NCI-H1105 (cell line): ENCODE measurements at places on chromosomes 13 and 19.

GRCh38 chr19:11833541-11833940 lies 15.0 kb upstream of the ZNF439 start:
- DNase-seq: no peak

- DNase-seq: no peak
These were observed 120.5 kb downstream of the STK24 start for GRCh38 chr13:98456413-98456845.

- DNase-seq: no peak
These were observed 6.5 kb upstream of the OPA3 start for GRCh38 chr19:45591004-45591637.

GRCh38 chr13:28349907-28350654 lies 144.8 kb downstream of the FLT1 start:
- no peak for DNase-seq

GRCh38 chr19:48596679-48597465 lies 9.7 kb upstream of the SPACA4 start:
- DNase-seq: no peak

DNA sequence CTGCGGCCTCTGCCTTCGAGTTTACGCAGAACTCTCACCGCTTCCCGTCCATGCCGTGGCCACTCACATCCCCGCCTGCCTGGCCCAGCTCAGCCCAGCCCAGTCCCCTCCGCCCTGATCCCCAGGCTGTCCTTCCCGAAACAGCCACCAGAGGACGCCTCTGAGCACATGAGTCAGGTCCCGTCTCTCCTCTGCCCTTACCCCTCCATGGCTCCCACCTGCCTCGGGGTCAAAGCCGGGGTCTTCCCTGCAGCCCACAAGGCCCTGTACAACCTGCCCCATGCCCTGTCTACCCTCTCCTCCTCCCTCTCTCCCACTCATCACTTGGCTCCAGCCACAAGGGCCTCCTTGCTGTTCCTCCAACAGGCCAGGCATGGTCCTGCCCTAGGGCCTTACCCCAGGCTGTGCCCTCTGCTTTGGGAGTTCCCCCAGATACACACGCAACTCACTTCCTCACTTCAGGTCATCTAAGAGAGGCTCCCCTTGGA lies 8.1 kb upstream of the SEMA6B start:
- no peak for DNase-seq

- no peak for DNase-seq
These were observed 357.7 kb downstream of the LMO7 start for GRCh38 chr13:75993823-75994222.

GRCh38 chr13:67303661-67304333 lies 73.7 kb upstream of the PCDH9 start:
- DNase-seq: no peak

GRCh38 chr19:42113641-42114348 lies 18.5 kb downstream of the POU2F2 start:
- DNase-seq: peak; percentile 68

DNA sequence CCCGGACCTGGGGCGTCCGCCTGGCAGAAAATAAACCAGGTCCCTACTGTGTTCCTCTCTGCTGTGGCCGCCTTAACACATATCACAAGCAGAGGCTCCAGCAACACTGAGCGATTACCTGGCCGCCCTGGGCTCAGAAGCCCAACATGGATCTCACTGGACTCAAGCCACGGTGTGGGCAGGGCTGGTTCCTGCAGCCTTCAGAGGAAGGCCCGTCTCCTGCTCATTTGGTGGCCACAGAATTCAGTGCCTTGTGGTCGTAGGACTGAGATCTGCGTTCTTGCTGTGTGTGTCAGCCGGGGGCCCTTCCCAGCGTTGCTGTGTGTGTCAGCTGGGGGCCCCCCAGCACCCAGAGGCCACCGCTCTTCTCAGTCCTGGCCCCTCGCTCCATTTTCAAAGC lies 30.2 kb downstream of the C2CD4C start:
- no peak for DNase-seq

DNA sequence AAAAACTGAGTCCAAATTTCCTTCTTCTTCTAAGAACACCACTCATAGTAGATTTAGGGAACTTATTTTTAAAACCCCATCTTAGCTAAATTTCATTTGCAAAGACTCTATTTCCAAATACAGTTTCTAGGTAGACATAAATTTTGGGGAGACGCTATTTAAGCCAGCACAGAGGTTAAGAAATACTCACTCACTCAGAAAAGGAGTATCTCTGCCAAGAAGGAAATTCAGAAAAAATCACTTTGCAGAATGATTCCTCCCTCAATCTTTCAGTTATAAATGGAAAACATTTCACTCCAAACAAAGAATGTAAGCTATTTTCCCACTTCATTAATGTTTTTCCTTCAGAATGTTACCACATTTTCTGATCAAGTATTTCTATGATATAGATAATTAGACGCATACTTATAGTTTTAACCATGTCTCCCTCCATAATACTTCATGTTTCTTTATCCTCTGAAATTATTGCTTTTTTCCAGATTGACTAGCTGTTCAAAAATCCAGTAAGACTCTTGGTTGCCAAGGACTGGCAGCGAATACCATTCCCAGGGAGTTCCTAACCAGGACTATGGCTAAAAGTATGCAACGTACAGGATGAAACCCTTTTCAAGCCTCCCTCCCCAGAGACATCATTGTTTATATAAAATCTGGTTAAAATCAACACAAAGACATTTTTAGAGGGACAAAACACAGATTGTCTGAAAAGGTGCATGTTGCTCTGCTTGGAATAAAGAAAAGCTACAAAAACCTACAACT lies 52.5 kb upstream of the RXFP2 start:
- no peak for DNase-seq

- DNase-seq: no peak
These were observed 1294.1 kb downstream of the UQCRFS1 start for GRCh38 chr19:27918818-27919217.

GRCh38 chr19:13043285-13043684 lies 48.0 kb downstream of the NFIX start:
- peak; percentile 27 for DNase-seq

DNA sequence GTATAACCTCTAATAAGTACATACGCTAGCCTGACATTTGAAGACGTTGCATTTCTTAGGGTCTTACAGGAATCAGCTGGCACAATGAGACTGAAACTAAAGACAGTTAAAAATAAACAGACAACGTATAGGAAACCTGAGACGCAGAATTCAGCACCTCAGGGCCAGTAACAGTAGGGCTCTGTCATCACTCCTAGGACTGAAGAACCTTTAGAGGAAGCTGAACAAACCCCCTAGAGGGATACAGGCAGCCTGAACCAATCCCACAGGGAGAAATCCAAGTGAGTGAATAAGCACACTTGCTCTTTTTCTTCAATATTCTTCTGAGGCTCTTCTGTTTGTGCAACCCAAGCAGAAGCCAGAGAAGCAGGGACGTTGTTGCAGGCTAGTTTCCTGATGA lies 53.9 kb upstream of the KLHL1 start:
- no peak for DNase-seq

DNA sequence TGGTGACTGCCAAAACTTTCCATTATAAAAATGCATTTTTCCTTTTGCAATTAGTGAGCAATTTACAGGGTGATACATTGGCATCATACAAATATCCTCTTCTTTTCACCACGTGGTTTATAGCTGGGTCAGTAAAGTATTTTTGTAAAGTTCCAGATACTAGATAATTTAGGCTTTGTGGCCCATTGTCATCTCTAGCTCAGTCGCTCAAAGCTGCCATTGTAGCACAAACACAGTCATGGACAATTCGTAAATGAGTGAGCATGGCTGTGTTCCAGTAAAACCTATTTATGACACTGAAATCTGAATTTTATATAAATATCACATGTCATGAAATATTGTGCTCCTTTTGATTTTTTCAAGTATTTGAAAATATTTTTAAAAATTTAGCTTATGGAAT lies 162.9 kb downstream of the USP12 start:
- DNase-seq: no peak

DNA sequence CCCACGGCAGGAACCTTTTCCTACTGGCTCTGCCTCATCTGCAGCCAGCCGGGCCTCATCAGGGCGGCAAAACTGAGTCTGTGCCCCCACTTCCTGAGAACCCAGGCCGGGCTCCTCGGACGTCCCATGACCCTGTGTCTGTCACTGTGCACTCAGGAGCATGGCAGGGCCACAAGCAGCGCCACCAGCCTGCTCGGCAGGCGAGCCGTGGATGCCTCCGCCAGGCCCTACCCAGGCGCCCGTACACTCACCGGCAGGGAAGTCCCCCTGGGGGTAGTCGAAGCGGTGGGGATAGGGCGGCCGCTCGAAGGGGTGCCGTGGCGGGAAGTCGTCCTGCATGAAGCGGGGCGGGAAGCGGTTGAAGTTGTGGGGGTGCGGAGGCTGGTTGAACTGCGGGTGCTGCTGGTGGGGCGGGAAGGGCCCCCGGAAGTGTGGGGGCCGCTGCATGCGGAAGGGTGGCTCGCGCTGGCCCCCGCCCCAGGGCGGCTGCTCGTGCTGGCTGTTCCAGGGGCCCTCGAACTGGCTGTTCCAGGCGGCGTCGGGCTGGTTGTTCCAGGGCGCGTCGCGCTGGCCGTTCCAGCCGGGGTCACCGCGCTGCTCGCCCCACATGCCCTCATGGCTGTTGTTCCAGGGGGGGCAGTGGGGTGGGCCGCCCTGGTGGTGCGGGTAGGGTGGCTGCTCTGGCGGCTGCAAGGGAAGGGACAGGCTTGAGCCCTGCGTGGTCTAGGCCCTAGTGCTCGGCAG lies 17.1 kb downstream of the CHERP start:
- no peak for DNase-seq

GRCh38 chr13:112893570-112894422 lies 75.2 kb upstream of the MCF2L start:
- DNase-seq: peak; percentile 83

DNA sequence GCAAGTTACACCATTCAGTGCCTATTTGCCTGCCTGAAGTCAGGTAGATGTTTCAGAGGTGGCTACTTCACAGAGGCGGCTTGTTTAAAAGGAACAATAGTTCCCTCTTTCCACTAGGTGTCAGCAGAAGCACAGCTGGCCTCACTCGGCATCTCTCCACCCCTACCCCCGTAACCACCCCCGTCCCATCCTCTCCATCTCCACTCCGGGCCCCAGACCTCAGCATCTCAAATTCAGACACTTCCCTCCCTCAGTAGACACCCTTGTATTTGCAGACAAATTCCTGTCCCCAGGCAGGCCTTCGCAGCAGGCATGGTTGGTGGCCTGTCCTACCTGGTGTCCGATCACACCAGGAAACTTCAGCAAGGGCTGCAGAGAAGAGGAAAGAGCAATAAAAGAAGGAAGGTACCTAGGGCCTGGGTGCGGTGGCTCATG lies 9.1 kb upstream of the DPP9 start:
- peak; percentile 54 for DNase-seq

DNA sequence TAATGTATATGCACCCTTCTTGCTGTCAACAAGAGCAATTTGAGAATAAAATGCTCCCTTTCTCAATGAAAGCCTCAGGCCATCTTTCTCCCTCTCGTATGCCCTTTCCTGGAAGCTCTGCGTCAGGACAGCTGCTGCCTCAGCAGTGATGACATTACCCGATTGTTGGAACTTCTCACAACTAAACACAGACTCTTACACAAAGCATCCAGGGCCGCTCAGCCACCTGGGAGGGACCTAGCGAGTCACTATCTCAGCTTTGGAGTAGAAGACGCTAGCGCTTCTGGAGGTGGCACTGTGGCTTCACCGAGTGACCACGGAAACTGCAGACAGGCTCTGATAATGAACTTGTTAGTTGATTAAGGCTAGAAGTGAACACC lies 153.2 kb upstream of the SOX1 start:
- DNase-seq: no peak

DNA sequence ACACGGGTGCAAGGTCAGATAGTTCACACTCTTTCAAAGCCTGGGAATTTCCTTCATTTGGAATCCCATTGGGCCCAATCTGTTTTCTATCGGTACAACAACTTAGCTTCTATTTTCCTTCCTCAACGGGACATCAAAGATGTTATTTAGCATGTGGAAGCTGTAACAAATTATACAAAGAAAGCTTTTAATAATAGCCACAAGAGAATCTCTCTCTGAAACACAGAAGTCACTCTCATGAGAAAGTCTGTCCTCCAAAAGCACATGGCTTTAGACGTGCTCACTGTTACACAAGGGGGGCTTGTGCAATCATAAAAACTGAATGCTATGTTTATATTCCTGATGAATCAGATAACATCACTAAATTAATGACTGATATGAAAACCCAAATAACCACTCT lies 28.9 kb upstream of the CYSLTR2 start:
- no peak for DNase-seq

GRCh38 chr13:107210723-107211030 lies 642.7 kb upstream of the ARGLU1 start:
- DNase-seq: peak; percentile 99

- DNase-seq: peak; percentile 50
These were observed 211.1 kb downstream of the TEX29 start for GRCh38 chr13:111531505-111531904.

GRCh38 chr19:805600-806550 lies 8.6 kb downstream of the PTBP1 start:
- DNase-seq: no peak

DNA sequence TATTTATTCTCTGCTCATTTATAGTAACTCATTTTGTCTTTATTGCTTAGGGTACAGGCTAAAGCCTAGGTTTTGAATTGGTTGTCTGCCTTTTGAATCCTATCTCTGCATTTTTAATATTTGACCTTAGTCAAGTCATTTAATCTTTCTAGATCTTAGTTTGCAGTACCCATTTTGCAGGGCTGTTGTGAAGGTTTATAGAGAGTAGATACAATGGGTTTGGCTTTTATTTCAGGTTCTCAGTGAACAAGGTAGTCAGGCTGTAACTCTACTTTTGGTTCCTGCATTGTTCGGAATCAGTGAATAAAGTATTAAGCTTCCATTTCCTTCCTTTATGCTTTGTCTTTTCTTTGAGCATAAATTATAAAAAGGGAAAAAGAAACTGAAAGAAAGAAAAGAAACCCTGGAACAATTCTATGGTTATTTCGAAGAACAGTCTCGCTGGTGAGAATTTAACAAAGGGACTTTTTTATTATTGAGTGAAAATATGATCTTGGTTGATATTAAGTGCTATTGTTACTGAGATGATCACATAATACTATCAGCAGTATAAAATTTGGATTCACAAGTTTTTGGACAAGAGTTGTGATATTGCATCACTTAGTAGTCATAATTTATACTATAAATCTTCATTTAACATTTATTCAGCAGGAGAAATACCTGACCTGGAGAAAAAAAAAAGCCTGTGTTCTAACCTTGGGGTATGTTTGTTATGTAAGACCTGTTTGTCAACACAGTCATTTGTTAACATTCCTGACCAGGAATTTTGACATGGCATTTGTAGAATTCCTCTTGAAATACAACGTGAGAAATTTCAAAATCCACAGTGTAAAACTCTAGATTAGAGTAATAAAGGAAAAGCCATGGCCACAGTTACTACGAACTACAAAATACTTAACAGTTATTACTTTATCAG lies 91.3 kb downstream of the ZMYM2 start:
- no peak for DNase-seq

DNA sequence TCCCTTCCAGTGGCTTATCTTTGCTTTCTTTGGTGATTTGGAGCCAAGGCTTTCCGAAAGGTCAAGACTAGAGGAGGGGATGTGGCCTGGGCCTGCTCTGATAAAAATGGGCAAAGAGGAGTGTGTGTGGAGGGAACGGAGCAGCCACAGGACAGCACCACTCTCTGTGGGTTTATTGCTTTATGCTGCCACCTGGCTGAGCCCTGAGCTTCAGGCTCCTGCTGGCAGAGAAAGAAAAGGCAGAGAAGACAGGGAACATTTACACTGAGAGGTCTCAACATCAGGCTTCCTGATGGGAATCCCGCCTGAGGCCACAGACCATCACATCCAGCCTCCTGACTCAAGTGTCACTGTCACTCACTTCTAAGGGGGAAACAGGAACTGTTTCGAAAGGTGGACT lies 9.2 kb upstream of the GSX1 start:
- no peak for DNase-seq
